Chondrocyte (in vitro differentiated cells): ENCODE measurements at places on chromosomes 6 and 20. TPM values are rescaled to one million over a fixed set of nuclear protein-coding genes. Genes with fewer than 3 reads are reported as not detected.

DNA sequence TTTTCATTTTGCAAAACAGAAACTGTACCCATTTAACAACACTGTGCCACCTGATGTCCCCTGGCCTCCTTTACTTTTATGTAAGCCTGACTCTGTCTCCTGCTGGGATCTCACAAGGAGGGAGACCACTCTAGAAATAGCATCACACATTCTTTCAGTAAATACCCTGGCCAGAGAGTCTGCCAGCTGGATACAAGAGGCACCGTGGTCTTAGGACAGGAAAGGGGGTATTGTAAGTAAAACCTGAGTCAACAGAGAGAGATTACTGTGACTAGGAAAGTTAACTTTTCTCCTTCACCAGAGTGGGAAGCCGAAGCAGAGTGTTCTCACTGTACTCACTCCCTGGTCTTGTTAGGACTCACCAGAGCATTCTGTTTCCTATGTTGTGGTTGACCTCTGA is 27.8 kb downstream of the CMTR1 start:
- H3K36me3 ChIP-seq = peaks cover 35% of the 10 kb centered on the region
- no peaks in the 10 kb centered on the region for H3K4me1 ChIP-seq
- DNase-seq = no peak
- no peaks in the 10 kb centered on the region for H3K27me3 ChIP-seq

- H3K4me1 ChIP-seq = peaks cover 26% of the 10 kb centered on the region
Measured at GRCh38 chr6:51513891-51514747, 573.3 kb downstream of the PKHD1 start.

DNA sequence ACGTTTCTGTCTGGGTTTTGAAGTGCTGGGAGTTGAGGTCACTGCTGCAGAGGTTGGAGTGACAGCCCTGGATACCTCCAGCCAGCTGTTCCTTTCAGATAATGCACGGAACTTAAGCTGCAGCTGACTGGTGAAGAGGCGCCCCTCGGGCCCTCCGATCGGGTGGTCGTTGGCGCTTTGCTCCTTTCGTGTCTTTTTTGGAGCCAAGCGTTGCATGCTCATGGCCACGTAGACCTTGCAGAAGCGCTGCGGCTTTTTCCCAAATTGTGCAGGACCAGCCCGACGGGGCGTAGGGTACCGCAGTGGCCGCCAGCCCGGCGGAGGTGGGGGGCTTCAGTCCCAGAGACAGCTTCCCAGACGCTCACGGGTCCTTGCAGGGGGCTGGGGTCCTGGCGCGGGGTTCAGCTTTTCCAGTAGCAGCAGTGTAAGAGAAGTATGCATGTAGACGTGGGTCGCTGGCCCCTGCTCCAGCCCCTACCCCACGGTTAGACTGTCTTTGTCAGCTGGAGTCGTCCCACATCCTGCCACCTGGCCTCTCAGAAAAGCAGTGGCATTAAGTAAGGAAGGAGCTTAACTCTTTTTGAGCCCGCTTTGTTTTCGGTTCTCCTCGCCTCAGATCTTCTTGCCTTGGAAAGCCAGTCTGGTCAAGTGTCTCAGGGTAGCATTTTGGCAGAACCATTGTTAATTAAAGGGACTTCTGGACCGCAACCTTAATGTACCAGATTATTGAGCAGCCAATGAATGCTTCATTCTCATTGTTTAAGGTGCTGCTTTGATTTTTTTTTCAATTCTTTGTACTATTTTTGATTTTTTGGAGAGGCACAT is 838 bp downstream of the TNFAIP3 start:
- DNase-seq = no peak
- H3K27ac ChIP-seq = peak overlapping the region; percentile 94
- peak overlapping the region; percentile 87 for H3K4me3 ChIP-seq

PCSK2 gene
- not detected in 3 replicates for total RNA-seq
